GM23338 (cell line): ENCODE measurements at places on chromosomes 7 and 10.
A peak's percentile ranks its signal among the peaks of the same experiment; 100 is the strongest.

DNA sequence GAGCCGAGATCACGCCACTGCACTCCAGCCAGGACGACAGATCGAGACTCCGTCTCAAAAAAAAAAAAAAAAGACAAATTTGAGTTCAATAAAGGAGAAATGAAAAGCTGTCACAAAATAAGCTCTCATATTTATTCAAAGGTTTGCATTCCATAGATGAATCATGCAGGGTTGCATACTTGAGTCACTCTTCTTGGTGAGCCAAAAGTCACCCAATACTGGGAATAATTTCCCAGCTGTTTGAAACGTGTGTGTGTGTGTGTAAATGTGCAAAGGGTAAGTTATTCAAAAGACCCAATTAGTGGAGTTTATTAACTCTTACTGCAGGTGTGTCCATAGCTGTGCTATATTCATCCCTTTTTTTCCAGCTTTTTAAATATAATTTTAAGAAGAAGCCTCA, 297.7 kb downstream of the CCDC3 start:
- DNase-seq: no peak

- no peak for DNase-seq
Observed at GRCh38 chr10:32317795-32318357, 29.1 kb downstream of the EPC1 start.

DNA sequence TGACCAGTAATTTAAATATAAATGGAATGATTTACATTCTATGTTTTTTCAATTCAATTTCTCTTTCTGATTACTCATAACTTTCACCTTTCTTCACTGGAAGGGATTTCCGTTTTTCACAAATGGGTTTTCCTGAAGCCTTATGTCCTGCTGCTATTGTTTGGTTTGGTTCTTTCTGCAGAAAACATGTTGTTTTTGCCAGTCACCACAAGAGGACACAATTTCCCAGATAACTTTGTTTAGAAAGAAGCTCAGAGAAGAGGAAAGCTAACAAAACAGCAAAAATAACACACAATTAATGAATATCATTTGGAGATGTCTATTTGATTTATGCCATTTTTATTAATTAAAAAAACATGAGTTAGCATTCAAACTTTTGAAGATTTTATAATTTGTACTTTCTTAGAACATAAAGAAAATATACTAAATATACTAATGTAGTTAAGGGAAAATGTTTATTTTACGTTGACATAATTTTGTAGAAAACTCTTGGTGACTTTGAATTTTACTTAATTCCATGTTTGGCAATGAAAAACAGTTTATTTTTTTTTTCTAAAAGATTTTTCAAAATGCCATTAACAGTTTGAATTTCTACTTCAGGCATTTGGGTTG, 4.6 kb upstream of the TWIST1 start:
- peak; percentile 75 for DNase-seq

GRCh38 chr10:101286248-101287046, 57.2 kb upstream of the LBX1 start:
- DNase-seq: no peak

- no peak for DNase-seq
Observed at GRCh38 chr7:12085516-12085915, 125.6 kb upstream of the TMEM106B start.

DNA sequence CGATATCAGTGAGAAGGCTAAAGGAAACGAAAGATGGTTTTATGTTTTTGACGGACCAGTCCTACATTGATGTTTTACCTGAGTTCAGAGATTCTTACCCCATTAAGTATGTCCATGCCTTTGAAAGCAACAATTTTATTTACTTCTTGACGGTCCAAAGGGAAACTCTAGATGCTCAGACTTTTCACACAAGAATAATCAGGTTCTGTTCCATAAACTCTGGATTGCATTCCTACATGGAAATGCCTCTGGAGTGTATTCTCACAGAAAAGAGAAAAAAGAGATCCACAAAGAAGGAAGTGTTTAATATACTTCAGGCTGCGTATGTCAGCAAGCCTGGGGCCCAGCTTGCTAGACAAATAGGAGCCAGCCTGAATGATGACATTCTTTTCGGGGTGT, 27.7 kb downstream of the MET start:
- DNase-seq: no peak

GRCh38 chr10:105594296-105594695, 953.2 kb downstream of the SORCS3 start:
- no peak for DNase-seq

DNA sequence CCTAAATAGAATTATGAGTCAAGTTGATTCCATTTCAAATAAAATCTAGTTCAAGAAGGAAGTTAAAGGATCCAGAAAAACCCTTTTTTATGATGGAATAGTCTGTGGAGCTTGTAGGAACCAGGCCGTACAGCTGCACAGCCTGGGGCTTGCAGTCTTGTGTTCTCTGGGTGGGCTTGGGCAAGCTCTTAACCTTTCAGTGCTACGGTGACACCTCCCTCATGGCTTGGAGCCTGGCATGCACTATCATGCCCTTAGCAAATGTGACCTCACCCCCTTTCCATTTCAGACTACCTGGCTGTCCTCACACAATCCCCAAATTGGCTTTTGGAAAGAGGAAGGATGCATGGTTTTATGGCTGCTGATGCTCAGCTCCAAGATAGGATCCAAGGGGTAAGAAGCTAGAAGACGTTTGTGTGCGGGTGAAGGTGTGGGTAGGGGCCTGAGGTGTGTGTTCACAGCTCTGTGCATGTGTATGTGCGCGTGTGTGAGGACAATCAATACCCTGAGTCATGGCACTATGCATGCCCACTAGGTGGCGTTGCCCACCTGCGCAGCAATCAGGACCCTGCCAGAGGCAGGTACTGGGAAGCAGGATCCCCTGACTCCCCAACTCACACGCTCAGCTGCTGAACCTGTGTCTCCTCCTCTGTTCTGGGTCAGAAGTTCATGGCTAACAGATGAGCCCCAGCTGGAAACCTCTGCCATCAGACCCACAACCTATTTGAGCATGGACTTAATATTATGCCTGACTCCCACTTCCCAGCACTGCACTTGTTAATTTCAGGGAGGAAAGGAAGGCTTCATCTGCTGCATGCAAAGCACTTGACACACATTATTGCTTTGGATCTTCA, 113.4 kb downstream of the PTPN20 start:
- DNase-seq: peak; percentile 82

- DNase-seq: no peak
Observed at GRCh38 chr7:44393238-44394111, 68.1 kb upstream of the CAMK2B start.

DNA sequence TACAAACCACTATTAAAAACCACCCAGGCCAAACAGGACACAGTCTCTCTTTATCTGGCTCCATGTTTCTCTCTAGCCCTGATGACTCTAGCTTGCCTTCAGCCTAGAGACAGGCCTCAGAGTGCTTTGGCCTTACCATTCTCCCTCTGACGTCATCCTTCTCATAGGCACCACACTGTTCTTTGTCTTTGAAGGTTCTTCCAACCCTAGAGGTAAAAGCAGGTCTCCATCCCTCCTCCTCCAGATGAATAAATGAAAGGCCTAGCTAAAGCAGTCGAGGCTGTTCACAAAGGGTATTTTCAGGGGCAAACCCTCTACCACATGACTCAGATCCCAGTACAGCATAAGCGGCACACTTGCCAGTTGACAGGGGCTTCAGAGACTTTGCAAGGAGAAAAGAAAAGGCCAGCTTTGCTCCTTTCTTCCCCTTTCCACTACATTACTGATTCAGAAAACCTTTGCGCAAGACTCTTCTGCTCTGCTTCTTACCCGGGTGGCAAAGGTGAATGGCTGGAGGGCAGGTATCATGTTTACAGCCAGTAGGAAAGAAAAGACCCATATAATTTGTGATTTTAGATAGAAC, 14.8 kb downstream of the NFE2L3 start:
- DNase-seq: no peak

- no peak for DNase-seq
Observed at GRCh38 chr10:11319990-11320602, 291.4 kb downstream of the USP6NL start.

DNA sequence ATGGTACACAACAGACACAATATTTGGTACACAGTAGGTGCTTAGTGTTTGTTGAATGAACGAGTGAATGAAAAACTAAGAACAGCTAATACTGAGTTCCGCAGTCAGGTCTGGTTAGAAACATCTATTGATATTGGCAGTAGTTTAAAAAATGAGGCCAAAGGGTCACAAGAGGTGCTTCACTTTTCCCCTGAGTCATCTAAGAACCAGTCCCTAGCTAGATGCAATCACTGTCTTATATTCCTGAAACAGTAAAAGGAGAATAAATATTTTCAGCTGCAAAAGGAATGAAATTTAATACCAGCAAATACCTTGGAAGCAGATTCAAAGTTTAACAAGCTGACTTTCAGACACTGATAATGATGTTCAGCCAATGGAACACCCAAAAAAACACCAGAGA, 54.5 kb downstream of the SCRN1 start:
- no peak for DNase-seq

DNA sequence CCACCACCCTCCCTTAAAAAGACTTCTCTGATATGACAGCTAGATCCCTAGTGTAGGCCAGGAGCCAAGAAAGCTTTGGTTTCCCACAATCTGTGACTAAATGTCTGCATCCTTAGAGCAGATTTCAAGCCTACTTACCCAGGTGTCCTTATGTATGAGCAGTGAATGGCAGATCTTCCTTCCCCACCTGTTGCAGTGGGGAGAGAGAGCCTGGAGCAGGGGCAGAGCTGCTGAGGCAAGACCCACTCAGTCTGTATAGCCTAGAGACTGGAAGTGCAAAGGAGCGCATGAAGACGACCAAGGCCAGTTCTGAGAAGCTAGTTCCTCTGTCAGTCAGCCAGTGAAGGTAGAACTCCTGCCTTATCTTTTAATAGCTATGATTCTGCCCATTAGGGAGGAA, 180.1 kb downstream of the GRM3 start:
- DNase-seq: no peak

DNA sequence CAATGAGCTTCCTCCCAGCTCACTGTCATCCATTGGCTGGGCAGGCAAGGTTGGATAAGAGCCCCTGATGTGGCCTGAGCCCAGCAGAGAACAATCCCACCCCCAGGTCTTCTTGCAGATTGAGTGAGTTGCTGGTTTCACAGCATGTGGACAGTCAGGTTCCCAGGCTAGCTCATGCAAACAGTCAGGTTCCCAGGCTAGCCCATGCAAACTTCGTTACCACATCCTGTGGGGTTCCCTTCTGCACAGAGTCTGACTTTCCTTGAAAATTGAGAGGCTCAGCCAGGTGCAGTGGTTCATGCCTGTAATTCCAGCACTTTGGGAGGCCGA, 67.1 kb downstream of the TMEM130 start:
- DNase-seq: no peak

GRCh38 chr7:116981939-116982338, 28.6 kb downstream of the ST7 start:
- DNase-seq: no peak

DNA sequence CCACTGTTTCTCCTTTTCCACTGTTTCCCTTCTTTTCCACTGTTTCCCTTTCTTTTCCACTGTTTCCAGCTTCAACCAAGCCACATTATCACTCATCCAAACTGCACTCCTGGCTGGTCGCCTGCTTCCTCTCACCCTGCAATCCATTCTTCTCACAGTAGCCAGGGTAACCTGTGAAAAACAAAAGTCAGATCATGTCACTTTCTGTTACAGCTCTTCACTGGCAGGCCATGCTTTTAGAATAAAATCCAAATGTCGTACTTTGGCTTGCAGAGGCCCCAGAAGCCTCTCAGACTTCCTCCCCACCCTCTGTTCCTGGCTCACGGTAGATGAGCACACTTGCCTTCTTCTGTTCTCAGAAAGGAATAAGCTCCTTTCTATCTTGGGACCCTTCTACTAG, 33.9 kb downstream of the STARD3NL start:
- no peak for DNase-seq

DNA sequence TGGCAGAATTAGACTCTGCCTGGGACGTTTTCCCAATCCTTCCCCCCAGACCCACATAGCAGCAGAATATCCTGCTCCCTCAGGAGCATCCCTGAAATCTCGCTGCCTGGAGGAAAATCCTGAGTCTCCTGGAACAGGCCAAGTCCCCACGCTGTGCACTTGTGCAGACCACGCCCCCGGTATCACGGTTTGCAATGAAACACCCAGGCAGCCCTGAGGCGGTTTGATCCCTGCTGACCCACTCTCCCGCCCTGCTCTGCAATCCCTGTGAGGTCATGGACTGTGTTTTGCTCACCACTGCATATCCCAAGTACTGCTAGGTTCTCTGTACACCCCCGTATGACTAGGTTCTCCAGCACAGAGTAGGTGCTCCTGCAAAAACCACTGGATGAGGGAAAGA, 411.8 kb upstream of the MGMT start:
- no peak for DNase-seq

DNA sequence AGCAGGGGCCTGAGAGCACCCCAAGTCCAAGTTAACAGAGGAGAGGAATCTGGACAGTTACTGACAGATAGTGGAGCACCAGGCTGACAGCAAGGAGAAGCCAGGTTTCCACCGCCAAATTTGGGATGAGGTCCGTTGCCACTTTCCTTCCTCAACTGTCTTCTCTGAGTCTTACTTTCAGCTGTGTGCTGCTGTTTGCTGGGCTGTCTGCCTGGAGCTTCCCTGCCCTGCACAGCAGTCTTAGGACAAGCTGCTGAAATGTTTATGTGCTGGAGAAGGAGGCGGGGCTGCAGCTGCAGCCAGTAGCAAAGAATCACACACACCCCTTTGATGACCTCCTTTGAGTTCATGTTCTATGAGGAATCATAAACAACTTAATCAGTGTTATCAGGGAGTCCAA, 17.4 kb upstream of the CYP3A7 start:
- DNase-seq: no peak

- no peak for DNase-seq
Observed at GRCh38 chr7:1457949-1458682, 1.2 kb downstream of the MICALL2 start.

GRCh38 chr10:7529638-7530037, 118.8 kb upstream of the SFMBT2 start:
- peak; percentile 67 for DNase-seq

DNA sequence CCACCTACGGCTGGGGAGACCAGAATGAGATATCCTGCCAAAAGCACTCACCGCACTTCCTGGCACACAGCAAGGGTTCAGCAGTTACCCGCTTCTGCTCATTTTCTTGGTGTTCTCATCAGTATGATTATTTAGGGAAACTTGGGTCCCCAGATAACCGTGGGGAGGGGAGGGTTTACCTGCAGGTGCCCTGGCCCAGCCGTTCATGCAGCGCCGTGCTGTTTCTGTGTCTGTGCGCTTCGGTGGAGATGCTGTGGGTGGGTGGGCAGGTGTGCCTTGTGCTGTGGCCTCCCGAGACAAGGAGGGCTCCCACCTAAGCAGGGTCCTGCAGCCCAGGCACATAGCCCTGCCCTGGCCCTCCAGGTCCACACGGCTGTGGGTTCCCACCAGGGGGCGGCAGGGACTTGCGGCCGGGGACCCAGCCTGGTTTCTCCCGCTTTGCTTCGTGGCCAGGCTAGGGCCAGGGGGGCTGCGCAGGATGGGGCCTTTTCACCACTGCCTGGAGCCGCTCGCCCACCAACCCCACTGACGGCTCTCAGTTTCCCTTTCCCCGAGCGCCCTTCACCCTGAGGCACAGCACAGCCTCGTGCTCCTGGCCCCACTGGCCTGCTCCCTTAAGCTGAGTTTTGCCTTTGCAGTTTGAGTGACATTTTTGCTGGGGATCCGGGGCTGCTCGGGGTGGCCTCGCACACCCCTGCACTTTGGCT, 78.5 kb downstream of the LHPP start:
- DNase-seq: peak; percentile 85

GRCh38 chr10:21888959-21889358, 114.6 kb downstream of the DNAJC1 start:
- no peak for DNase-seq

GRCh38 chr7:7701527-7701926, 16.9 kb downstream of the RPA3 start:
- DNase-seq: no peak

GRCh38 chr7:2190531-2190930, 42.2 kb downstream of the MAD1L1 start:
- DNase-seq: no peak

GRCh38 chr7:23184709-23185359, 3.0 kb downstream of the NUP42 start:
- DNase-seq: peak; percentile 29
